RCC 7860 (cell line): ENCODE measurements at places on chromosomes 2 and 18.

GRCh38 chr18:37445368-37445767 lies 120.2 kb downstream of the CELF4 start:
- no peak for DNase-seq

GRCh38 chr2:210461401-210461800 lies 15.2 kb downstream of the LANCL1 start:
- no peak for DNase-seq

GRCh38 chr2:131572175-131572574 lies 44.5 kb downstream of the CCDC74A start:
- no peak for DNase-seq

DNA sequence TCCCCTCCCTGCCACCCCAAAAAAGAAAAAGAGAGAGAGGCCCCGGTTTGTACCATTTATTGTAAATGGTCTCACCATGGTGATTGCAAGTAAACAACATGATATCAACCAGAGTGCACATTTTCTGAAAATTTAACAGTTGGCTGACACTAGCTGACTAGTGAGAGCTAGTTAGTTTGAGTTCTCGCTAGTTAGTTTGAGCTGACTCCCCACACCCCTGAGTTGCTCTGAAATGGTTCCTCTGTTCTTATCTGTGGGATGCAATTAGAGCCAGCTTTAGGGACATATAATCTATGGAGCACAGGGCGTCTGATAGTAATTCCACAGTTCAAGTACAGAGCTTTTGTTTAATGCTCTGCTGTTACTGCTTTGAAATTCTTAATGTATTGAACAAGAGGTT lies 13.1 kb downstream of the CASP10 start:
- no peak for DNase-seq

GRCh38 chr18:51323961-51324360 lies 126.5 kb upstream of the MEX3C start:
- DNase-seq = no peak

DNA sequence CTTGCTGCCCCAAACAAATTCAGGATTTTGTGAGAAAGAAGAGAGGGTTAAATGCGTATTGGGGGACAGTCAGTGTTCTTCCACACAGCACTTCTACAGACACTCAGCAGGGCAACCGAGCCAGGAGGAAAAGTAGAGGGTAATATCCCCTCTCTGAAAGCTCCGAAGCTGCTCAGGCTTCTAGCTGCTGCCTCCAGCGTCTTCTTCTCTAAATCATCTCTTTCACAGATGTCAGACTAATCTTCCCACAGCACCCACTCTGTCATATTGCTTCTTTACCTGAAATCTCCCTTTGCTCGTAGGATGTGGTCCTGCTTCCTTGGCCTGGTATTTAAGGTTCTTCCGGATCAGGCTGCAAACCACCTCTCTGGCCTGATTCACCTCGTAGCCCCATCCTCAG lies 117.6 kb upstream of the HAAO start:
- DNase-seq = no peak

- peak; percentile 68 for DNase-seq
Observed at GRCh38 chr2:223943561-223944008, 1.6 kb downstream of the WDFY1 start.

GRCh38 chr2:71785516-71785981 lies 332.2 kb downstream of the DYSF start:
- no peak for DNase-seq

DNA sequence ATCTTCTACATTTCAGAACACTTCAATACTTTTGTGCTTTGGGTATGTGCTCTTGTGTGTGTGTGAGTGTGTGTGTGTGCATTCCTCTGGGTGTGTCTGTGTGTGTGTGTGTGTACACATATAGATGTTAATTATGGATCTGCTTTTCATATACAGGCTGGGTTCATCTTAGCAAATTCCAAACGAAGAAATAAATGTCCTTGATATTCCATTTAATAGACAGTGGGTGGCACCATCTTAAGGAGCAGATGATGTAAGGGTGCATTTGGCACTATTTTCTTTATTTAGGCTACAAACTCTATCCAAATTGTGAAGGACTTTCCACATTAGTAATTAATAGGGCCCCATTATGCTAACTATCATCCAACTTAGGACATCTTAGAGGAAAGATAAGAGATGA lies 425.8 kb upstream of the POU3F3 start:
- no peak for DNase-seq
